Nephron progenitor cell (in vitro differentiated cells): ENCODE measurements at places on chromosomes 5 and 9.

GRCh38 chr9:33850677-33851076 lies 33.7 kb downstream of the UBE2R2 start:
- no peak for DNase-seq

DNA sequence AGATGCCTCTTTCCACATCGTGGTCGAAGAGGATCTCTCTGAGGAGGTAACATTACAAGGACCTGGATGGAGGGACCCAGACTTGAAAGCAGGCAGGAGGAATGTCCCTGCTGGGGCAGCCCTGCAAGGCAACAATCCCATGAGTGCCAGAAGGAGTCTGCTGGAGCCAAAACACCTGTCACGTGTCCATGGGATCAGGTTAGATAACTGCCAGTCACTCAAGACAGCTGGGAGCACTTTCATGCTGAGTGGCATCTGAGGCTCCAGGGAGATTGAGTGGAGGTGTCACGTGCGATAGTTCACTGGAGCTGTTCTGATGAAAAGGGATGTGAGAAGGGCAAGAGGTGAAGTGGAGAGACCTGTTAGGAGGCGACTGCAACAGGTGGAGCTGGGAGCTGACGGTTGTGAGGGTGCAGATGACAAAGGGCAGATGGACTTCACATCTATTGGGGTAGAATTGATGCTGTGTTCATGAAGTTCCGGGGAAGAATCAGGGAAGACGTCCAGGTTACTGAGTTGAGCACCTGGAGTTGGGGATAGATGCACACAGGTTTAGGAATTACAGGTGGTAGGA lies 68.4 kb downstream of the ICE1 start:
- DNase-seq: no peak

GRCh38 chr5:179870403-179870903 lies 11.8 kb upstream of the MRNIP start:
- DNase-seq: peak; percentile 53

DNA sequence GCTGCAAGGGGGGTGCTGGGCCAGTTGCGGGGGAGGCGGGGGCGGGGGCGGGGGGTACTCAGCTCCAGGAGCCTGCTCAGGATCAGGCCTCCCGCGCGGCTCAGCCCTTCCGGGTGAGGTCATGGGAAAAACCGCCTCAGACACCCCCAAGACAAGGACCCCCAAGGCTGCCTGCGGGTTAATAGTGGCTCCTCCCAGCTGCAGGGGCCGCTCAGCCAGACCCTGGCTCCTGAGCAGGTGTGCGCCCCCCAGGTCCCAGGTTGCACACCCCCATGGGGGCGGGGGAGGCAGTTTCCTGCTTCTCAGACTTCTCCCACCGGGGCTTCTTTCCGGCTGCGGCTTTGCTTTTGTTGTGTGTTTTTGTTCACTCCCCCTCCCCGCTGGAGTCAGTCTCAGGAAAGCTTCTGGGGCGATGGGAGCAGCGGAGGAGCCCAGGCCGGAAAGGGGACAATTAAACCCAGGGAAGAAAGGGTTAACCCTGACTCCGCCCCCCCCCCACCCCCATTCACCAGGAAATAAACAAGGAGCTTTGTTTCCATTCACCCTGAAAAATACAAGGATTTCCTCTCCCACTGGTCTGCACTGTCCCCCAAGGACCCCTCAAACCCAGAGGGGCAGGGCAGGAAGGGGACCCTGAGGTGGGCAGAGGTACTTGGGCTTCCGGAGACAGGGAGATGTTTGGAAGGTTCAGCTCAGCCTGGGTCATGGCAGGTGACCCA lies 42.3 kb upstream of the NOTCH1 start:
- DNase-seq: peak; percentile 75

GRCh38 chr9:36064448-36065037 lies 27.8 kb downstream of the RECK start:
- no peak for DNase-seq

GRCh38 chr5:126538579-126538978 lies 56.4 kb downstream of the ALDH7A1 start:
- no peak for DNase-seq
